Activated CD4-positive, alpha-beta T cell treated with anti-CD3 and anti-CD28 coated beads, Interleukin-2, amount 50 U/mL, for 48 hours (primary cell): ENCODE measurements at places on chromosomes 12 and 14.

DNA sequence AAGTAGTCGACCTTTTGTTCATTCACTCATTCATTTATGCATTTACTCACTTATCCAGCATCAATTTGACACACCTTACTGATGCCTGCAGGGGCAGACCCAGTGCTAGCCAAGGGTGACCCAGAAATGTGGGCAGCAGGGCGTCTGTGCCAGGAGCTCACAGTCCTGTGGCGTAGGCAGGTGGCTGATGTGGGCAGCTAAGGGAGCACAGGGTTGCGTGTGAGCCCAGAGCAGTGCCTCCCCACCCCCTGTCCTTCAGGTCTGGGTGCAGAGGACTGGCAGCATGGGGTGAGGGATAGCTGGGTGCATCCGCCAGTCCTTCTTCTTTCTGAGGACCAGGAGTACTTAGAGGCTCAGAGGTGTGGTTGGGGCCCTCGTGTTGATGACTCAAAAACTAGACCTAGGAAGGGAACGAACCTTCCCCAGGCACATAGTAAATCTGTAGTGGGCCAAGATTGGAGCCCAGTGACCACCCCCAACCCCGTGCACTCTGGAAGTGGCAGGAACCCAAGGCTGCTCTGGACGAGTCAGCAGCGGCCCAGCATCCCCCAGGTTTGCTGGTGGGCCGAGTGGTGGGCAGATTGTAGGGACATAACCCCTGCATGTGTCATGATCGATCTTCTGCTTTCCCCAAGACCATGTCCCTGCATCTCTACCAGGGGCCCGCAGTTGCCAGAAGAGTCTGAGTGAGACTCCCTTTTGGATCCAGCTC lies 63.9 kb downstream of the BEGAIN start:
- no peak for DNase-seq

DNA sequence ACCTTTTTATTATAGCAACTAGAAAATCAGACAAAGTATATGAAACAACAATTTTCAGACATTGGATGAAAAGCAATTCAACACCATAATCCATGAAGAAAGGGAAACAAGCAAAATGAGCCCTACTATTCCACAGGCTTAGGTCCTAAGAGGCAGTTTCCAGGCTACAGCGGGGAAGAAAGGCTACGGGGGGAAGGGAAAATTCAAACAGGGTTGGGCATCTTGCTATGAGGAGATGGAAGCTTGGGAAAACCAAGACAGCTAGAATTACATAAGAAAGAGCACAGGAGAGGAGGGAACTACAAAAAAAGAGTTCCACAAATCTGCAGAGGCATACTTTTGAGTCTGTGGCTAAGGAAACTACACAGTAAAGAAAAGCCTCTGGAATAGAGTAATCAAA lies 356.0 kb upstream of the CLEC14A start:
- DNase-seq: no peak

DNA sequence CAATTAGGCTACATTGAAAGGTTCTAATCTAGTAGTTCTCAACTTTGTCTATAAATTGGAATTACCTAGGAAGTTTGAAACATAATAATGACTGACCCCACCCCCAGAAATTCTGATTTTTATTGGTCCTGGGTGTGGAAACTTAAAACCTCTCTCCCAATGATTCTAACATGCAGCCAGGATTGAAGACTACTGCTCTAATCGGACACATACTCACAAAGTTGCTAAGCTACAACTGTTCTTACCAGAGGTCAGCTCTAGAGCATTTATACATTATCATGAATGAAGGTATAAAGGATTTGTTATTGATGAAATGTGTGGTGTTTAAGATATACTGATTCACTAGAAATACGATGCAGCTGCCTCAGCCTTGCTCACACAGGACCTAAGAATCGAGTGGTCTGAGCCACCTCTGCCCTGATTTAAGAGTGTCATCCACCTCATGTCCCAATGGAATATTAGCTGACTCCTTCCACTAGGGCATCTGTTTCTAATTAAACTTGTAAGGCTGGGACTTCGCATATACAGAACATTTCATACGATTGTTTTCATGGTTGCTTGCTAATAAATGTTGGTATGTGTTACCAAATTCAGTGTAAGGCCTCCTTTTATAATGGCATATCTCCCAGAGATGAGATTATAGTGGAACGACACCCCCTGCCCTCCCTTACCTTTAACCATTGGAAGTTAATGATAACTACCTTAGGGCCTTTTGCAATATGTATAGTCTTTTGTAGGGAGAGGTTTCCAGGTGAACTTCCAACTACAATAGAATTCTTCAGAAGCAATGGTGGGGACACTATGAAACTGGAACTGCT lies 410.8 kb upstream of the PDE3A start:
- no peak for DNase-seq

DNA sequence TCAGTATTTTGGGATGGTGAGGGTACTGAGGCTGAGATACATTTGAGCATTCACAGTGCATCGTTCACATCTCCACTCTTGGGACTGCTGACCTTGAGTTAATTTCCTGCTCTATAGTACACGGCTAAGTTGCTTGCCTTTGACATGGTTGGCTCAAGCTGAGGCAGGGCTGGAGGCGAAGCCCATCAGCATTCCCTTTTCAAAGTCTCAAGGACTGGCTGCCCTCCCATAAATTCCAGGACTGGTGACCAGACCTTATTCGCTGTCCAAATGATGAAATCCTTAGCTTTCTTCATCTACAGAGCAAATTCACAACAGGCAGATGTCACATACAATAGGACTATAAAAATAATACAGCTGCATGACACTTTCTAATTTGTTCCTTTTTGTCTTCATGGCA lies 85.9 kb downstream of the SSPN start:
- DNase-seq: no peak

DNA sequence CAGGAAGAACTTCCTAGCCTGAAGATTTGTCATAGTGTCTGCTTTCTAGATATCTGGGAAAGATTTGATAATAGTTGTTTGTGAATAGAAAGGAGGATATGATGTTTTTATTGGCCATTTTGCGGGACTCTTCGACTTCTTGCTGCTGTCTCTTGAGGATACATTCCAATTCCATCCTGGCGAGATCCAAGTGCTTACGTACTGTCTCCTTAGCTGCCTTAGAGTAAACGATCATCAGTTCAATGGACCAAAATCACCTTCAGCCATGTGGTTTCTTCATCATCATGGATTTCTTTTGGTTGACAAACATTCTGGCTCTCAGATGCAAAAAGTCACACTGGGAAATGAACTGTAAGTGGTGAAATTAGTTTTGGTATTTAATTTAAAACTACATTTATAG lies 82.7 kb upstream of the SCN8A start:
- no peak for DNase-seq

GRCh38 chr12:127963933-127964332 lies 303.0 kb upstream of the TMEM132C start:
- no peak for DNase-seq

GRCh38 chr14:26888592-26888991 lies 290.8 kb upstream of the NOVA1 start:
- DNase-seq: no peak

DNA sequence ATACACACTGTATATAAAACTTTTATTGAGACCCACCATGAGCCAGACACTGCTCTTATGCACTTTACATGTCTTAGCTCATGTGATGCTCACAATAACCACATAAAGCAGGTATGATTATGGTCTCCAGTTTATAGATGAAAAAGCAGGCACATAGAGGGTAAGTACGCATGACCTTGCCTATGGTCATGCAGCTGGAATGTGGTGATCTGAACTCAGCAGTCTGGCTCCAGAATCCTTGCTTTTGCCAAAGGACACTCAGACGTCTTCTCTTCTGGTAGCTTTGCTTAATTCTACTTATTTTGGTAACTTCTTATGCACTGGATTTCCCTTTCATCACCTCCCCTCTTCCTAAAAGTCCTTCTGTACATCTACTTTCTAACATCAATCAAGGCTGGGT lies 103.3 kb upstream of the CRY1 start:
- no peak for DNase-seq

- DNase-seq: no peak
Observed at GRCh38 chr14:72722201-72722785, 171.6 kb downstream of the DPF3 start.

GRCh38 chr12:125070112-125070511 lies 4.9 kb downstream of the AACS start:
- DNase-seq: no peak

DNA sequence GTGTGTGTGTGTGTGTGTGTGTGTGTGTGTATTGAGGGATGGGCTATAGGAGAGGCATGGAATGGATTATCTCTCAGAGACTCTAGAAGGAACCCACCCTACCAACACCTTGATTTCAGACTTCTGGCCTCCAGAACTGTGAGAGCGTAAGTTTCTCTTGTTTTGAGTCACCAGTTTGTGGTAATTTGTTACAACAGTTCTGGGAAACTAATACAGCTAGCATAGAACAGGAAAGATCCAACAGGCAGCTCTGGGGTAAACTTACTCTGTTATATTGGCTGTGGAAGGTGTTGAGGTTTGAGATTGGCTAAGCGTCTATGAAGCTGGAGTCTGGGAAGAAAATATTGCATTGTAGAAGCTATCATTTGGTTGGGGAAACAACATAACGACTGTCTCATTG lies 334.3 kb downstream of the AACS start:
- DNase-seq: no peak

DNA sequence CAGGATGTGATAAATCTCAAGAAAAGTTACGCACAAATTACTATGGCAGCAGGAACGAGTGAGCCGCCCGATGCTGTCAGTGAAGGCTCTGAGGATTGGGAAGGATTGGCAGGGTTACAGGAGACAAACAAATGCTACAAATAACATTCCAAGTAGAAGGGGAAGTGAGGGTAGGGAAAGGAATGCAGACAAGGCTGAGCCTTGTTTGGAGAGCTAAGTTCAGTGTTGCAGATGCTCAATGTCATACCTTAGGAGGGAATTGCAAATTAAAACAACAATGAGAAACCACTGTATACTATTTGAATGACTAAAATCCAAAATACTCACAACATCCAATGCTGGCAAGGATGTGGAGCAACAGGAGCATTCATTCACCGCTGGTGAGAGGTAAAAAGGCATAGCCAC lies 1.3 kb downstream of the CLEC9A start:
- DNase-seq: no peak

DNA sequence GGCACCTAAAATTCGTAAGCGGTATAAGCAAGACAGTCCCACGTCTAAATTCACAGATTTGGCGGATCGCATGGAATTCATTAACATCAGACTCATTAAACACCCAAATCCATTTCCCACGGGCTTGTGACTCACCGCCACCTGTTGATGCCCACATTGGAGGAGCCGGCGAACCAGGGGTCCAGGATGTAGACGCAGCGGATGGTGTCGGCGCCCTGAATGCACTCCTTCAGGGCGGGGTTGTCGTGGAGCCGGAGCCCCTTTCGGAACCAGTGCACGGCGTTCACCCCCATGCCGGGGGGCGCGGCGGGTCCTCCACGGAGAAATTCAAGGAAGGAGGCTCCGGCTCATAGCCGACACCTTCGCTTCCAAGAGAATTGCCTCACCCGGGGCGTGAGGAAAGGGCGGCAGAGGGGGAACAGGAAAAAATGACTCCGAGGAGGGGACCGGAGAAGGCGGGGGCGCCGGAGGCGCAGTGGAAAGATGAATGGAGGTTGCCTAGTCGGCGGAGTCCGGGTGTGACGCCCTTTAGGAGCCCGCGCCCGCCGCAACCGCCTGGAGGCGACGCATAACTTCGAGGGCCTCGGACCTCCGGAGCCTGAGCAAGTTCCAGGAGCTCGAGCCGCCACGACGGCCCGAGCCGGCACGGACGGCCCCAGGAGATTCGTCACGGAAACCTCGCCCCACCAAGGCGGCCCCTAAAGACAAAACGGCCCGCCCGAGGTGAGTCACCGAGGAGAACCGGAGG lies 506 bp downstream of the CRY1 start:
- peak; percentile 76 for DNase-seq

- DNase-seq: peak; percentile 25
Observed at GRCh38 chr14:64502887-64503433, 678 bp downstream of the ZBTB25 start.
